GOT3 (cell line): ENCODE measurements at places on chromosomes 6 and 20.

DNA sequence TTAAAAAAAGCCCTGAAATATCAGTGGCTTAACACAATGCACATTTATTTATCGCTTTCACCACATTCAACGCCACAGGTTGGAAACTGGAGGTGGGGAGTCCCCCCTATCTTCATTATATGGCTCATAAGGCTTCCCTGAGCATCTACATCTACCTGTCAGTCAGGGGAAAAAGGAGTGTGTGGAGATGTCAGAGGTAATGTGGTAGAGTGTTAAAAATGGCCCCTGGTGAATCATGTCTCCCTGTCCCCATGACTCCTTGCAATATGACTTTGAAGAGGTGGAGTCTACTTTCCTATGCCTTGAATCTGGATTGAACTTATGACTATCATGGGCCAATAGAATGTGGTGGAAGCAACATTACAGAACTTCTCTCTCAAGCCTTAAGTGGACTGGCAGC, 65.5 kb upstream of the BTBD3 start:
- no peak for DNase-seq

GRCh38 chr20:47175493-47175892, 181.0 kb downstream of the ZMYND8 start:
- DNase-seq: no peak

DNA sequence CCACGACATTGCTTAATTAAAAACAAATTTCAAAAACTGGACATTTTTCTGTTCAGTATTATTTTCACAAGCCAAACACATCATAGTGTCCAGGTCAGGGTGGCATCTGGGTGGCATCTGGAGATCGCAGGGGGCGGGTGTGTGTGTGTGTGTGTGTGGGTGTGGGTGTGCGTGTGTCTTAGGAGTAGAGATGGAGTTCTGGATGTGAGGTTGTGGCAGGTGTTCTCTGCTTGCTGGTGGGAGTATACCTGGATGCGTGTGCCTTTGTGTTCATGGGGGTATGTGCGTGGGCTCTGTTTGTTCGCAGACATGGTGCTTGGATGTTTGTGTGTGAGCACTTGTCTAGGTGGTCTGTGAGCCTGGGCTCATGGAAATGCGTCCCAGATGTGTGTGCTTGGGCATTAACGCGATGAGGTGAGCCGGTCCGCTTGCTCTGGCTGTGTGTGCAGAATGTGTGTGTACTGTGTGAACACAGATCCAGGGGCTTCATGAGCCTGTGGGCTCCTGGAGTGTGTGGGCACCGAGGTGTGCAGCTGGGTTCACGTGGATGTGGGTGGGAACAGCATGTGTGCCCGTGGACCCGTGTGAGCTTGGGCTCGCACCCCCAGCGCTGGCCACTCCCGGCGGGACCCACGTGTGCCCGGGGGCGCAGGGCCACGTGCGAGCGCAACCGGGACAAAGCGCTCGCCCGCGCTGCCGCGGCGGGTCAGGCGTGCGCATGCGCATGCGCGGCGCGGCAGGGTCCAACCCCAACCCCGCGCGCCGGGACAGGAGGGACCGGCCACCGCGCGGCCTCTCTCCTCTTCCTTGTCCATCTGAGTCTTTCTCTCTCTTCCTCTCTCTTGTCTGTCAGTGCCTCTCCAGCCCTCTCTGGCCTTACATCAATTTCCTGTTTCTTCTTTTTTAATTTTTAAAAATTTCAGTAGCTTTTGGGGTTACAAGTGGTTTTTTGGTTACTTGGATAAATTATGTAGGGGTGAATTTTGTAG, 60.4 kb downstream of the SRC start:
- DNase-seq: no peak

GRCh38 chr6:15434823-15435380, 189.0 kb downstream of the JARID2 start:
- no peak for DNase-seq

DNA sequence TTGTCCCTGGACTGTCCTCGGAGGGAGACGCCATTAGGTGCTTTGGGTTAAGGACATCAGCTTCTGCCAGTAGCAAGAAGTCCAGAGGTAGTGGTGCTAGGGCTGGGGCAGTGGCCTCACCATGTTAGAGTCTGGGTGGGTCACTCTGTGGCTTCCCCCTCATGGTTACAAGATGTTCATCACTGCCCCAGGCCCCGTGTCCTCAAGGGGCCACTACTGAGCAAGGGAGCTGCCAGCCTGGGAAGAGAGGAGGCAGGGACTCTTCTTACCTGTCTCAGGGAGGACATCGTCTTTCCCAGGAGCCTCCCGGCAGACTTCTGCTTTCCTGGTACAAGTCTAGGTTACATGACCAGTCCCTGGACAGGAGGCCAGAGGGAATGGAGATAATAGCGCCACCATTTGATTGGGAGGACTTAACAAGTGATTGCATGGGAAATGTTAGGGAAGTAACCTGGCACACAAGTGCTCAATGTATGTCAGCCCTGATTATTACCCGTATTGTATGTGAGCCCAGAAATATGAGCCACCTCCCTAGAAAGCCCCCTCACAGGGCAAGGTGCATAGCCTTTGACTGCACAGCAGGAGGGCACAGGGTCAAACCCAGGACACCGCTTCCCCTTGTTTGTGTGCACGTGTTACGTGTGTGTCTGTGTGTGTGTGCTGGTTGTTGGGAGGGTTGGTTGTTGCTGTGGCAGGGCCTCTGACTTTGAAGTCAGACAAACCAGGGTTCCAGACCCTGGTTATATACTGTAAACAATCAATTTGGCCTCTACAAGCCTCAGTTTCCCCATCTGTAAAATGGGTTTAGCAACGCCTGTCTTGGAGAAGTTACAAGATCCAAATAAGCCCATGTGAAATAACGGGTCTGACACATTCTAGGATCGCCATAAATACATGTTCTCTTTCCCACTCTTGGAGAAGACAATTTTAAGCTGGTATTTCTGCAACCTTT, 30.0 kb downstream of the SIRPA start:
- no peak for DNase-seq

DNA sequence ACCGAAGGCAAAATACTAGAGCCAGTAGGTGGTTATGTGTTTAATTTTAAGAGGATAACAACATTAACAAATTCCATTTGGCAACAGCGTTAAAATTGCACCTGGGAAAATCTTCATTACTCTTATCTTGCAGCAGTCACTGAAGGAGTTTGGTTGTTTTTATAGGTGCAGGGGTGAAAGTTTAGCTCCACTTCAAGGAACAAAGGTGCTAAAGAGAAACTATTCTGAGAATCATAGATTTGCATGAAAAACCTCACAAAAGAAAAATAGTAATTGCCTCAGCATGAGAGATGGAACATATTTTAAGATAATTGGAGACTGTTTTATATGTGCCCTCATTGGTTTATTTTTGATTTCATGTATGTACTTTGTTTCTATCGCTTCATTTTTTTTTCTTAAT, 444.4 kb downstream of the UTRN start:
- DNase-seq: no peak

DNA sequence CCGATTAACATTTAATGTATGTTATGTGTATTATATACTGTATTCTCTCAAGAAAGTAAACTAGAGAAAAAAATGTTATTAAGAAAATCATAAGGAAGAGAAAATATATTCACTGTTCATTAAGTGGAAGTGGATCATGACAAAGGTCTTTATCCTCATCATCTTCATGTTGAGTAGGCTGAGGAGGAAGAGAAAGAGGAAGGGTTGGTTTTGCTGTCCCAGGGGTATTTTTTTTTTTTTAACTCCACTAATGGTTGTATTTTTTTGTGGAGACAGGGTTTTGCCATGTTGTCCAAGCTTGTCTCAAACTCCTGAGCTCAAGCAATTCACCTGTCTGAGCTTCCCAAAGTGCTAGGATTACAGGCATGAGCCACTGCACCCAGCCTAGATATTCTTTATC, 11.0 kb downstream of the ECT2L start:
- no peak for DNase-seq

DNA sequence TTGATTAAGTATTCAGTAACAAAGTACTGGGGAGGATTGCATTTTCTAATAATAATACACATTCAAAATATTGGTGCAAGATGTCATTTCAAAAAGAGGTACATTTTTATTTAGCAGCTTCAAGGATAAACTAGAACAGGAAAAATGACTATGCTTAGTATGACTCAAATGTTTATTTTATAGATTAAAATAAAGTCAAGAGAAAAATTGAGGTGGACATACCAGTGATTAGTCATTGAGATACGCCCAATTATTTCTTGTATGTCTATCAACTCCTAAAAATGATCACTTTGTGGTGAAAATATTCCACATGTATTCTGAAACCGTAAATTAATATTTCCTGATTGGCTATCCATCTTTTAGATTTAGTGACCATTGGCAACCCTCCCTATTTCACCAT, 96.7 kb downstream of the PHF3 start:
- no peak for DNase-seq

GRCh38 chr6:170553534-170554012, 466 bp upstream of the PSMB1 start:
- DNase-seq: no peak

GRCh38 chr6:3669916-3670315, 81.6 kb downstream of the PXDC1 start:
- no peak for DNase-seq

- no peak for DNase-seq
Measured at GRCh38 chr6:130697271-130697994, 129.8 kb upstream of the SMLR1 start.

GRCh38 chr20:13140201-13140600, 80.9 kb upstream of the ISM1 start:
- no peak for DNase-seq

GRCh38 chr6:17497535-17498095, 102.5 kb upstream of the FAM8A1 start:
- no peak for DNase-seq

- no peak for DNase-seq
Measured at GRCh38 chr20:18705490-18705889, 108.1 kb upstream of the SCP2D1 start.

- DNase-seq: no peak
Measured at GRCh38 chr6:122609881-122610689, at the start of gene PKIB. TSS of gene PKIB (plus strand) at chr6:122610405. CDS start at chr6:122717795, 107,390 bp downstream.

DNA sequence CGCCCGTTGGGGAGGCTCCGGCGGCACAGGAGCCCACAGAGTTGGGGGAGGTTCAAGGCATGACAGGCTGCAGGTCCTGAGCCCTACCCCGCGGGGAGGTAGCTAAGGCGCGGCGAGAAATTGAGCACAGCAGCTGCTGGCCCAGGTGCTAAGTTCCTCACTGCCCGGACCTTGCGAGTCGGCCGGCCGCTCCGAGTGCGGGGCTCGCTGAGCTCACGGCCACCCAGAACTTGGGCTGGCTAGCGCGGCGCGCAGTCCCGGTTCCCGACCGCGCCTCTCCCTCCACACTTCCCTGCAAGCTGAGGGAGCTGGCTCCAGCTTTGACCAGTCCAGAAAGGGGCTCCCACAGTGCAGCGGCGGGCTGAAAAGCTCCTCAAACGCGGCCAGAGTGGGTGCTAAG, 23.9 kb upstream of the KIF13A start:
- DNase-seq: no peak

DNA sequence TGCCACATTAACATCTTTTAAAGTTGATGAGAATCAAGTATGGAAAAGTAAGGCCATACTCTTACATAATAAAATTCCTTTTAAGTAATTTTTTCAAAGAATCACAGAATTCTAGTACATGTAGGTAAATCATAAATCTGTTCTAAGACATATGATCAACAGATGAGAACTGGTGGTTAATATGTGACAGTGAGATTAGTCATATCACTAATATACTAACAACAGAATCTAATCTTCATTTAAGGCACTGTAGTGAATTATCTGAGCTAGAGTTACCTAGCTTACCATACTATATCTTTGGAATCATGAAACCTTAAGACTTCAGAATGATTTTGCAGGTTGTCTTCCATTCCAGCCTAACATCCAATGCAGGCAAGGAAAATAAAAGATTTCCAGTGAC, 11.6 kb downstream of the PLN start:
- DNase-seq: no peak

- DNase-seq: no peak
Measured at GRCh38 chr20:49916146-49917002, 1.0 kb upstream of the SPATA2 start.

GRCh38 chr6:89289710-89290109, 25.4 kb downstream of the GABRR2 start:
- DNase-seq: no peak

DNA sequence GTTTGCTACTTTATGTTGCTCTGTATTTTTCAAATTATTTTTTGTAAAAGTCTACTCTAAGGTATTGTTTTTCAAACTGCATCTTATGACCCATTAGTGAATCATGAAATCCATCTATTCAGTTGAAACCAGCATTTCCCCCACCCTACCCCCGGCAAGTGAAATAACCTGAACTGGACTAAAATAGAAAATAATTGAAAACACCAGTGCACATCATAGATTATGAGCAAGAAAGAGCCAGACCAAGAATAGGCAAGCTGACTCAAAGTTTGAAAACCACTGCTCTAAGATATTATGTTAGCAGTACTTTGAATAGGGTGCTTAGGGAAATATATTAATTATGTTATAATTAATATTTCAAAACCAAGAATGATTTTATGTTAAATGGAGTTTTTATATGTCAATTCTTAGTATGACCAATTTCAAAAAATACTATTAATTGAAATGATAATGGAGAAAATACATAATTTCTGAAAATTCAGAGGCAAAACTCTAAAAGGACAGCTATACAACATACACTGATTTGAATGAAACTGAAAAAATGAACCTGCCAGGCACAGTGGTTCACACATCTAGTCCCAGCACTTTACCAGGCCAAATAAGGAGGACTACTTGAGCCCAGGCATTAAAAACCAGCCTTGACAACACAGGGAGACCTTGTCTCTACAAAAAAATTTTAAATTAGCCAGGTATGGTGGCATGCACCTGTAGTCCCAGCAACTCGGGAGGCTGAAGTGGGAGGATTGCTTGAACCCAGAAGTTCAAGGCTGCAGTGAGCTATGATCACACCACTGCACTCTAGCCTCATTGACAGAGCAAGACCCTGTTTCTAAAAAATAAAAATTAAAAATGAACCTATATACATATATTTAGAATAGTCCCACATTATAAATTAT, 112.0 kb downstream of the CDK19 start:
- DNase-seq: no peak

GRCh38 chr6:104940238-104940892, 16.5 kb upstream of the LIN28B start:
- no peak for DNase-seq

DNA sequence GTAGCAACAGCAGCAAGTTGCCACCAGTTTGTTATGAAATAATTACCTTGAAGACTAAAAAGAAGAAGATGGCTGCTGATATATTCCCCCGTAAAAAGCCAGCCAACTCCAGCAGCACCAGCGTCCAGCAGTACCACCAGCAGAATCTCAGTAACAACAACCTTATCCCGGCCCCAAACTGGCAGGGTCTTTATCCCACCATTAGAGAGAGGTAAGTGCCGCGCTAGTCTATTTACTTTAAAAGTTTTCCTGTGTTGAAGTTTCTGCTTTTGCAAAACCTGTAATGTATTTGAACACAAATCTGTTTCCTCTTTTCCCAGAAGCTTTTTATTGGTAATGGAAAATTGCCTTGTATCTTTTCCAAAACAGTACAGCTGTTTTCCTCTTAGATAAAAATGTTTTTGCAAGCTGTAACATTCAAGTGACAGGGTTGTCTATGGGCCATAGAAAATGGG, 725 bp downstream of the BTBD3 start:
- DNase-seq: no peak

GRCh38 chr20:44618318-44618731, 33.2 kb downstream of the ADA start:
- no peak for DNase-seq

- DNase-seq: no peak
Measured at GRCh38 chr20:44586289-44586911, 4.0 kb downstream of the PKIG start.
